Activated CD4-positive, alpha-beta T cell treated with anti-CD3 and anti-CD28 coated beads, Interleukin-2, amount 50 U/mL, for 24 hours (primary cell): ENCODE measurements at places on chromosomes 7 and 10.

DNA sequence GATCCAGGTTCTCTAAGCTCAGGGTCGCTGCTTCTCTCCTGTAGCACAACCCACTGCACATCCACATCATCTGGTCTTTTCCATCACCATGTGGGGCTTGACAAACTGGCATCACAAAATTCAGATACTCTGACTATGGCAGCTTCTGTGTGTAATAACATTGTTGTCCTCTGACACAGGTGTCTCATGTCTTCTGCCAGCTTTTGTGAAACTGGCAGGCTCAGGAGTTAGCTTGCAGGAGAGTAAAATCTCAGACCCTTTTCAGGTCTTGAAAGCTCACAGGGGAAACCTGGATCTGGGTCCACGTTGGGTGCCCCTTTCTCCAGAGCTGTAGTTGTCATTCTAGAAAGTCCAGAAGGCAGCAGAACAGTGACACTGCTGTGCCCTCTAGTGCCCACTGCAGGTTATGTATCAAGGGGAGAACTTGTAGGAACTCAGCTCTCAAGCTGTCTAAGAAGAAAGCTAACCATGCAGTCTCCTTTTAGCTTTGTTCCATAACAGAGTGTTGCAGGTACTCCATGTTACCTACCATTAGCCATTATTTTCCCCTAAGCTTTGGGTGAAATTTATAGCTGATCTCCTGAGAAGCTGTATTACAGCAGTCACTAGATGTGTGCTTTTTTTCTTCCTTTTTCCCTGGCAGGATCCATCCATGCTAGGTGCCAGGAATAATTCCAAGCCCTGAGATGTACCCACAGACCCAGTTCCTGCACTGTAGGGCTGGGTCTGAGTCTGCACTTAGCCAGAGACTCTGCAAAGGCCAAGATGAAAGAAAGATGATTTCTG, 102.7 kb downstream of the ZNF248 start:
- DNase-seq: no peak

GRCh38 chr7:83559887-83560286, 89.1 kb downstream of the SEMA3E start:
- no peak for DNase-seq

- DNase-seq: no peak
Observed at GRCh38 chr10:103668351-103669242, 175.1 kb downstream of the NEURL1 start.

DNA sequence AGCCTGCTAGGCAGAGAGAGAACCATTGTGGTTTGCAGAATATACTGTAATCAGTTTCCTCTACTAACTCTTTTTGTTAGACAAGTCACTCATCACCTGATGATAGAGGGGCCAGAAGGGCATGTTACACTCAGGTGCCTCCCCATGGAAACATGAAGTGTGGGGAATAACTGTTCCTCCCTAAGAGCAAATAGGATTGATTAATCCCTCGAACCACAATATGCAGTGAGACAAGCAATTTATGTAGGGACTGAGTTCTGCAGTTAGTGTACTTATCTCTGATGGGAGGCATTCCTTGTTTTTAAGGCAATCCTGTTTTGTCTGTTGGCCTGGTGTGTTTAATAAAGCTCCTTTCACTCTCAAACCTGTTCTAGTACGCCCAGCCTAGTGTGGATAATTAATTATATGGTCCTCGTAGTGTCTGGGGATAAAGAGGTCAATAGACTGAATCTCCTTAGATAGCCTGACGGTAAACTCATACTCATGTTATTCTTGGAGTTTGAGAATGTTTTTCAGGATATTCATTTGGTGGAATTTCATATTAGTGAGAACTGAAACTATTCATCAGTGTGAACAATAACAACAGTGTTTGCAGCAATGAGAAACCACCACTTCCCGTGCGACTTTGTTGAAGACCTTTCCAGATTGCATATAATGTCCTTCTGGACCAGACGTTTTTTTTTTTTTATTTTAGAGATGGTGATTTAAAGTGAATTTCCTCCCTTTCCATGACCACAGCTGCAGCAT, 344.8 kb upstream of the FZD8 start:
- no peak for DNase-seq

DNA sequence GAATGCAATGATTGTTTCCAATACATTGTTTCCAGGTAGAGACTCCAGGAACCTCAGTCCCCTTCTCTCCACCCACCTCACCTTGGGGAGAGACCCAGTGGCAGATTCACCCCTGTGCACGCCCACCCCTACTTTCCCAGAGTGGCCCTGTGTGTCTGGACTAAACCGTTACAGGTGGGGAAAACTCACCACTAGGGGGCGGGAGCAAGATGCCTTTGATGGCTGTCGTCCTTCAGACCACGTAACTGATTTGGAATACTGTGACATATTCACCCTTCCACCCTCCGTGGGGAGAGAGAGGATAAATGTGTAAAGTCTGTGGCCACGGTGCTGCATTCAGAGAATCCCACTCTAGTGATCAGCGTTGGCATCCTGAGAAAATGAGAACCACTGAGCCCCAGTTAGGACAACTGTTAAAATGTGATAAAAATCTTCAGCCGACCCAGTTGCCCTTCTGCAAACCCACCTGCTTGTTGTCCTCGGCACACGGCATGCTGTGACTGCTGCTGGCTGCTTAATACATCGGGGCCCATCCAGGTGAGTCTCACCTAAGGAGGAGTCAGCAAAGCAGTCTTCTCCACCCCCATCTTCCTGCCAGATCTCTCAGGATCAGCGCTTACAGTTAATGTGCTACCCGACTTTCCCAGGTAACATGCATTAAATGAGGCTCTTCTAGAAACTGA, 41.5 kb upstream of the NMT2 start:
- peak; percentile 50 for DNase-seq

GRCh38 chr7:107810626-107811025, 7.6 kb upstream of the SLC26A3 start:
- DNase-seq: no peak

DNA sequence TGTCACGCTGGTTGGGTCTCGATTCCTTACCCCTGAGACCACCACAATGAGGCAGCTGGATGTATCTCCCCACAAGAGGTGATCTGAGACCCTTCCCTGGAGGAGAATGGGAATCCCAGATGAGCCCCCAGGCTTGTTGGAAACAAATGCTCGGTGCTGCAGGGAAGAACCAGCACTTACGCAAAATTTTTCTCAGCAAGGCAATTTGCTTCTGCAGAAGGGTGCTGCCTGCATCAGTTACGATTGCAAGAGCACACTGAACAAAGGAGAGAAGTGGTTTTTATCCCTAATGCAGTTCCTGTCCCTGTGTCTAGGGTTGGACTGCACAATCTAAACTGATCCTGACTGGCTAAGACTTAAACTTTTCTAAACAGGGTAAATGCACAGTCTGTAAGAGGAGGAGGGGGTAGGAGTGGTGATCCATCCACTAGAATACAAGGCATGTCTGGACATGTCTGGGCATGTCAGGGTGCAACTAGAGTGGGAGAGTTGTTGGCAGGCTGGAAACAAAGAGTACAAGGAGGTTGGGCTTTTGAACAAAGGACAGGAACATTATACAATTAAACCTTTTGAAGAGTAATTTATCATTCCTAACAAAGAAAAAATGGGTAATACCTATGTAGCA, 114.9 kb upstream of the FAM3C start:
- DNase-seq: no peak

GRCh38 chr10:79146611-79147130, 77.9 kb downstream of the ZMIZ1 start:
- DNase-seq: no peak

DNA sequence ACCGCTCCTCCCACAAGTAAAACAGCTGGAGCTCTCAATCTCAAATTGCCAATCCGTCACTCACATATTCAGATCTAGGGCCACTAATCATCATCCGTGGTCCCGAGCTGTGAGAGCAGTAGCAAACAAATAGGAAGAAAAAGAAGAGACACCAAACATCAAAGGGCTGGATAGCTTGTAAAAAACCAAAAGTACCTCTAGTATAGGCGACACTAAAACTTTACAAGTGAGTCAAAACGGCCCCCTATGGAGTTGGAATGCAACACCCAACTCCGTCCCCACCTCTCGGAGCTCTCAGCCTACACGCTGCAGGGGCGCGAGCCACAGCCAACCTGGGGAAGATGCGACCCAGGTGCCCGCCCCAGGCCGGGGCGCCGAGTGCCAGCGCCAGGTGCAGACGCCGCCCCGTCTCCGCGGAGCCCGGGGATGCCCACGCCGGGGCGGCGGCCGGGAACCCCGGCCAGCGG, 581 bp downstream of the FAM3C start:
- DNase-seq: no peak

DNA sequence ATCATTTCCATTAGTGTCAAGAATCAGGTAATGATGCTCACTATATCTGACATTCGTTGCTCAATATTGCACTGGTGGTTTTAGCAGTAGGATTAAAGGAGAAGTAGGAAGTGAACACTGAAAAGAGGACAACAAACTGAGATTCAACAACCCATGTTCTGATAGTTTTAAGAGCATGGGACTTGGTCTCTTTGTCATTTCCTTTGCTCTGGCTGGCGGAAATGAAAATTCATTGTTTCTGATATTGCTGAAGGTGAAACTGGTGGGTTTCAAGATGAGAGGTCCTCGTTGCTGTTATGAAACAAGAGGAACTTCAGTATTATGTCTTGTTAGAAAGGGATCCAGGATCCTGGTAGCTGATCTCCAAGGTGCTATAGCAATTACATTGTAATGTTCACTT, 129.0 kb downstream of the DNAH11 start:
- no peak for DNase-seq

DNA sequence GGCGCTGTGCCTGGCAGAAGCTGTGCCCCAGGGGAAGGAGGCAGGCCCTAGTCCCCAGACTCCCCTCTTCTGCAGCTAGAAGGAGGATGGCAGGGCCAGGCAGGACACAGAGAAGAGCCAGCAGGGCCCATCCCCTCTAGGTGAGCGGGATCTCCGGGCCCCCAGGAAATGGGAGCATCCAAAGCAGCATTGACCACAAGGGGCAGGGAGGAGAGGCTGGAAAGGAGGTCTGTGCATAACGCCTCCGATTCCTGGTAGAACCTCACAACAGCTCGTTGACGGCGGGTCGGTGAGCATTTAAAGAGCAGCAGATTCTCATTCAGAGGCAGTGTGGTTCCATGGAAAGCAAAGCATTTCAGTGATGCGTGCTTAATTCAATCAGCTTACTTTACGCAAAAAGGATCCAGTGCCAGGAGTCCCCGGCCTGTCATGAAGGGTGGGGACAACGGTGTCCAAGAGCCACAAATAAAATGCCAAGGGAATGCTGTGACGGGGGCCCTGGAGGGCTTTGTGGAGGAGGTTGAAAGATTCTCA, 41.0 kb downstream of the CLRN3 start:
- DNase-seq: no peak

- no peak for DNase-seq
Observed at GRCh38 chr7:528451-528850, 8.8 kb upstream of the PDGFA start.

DNA sequence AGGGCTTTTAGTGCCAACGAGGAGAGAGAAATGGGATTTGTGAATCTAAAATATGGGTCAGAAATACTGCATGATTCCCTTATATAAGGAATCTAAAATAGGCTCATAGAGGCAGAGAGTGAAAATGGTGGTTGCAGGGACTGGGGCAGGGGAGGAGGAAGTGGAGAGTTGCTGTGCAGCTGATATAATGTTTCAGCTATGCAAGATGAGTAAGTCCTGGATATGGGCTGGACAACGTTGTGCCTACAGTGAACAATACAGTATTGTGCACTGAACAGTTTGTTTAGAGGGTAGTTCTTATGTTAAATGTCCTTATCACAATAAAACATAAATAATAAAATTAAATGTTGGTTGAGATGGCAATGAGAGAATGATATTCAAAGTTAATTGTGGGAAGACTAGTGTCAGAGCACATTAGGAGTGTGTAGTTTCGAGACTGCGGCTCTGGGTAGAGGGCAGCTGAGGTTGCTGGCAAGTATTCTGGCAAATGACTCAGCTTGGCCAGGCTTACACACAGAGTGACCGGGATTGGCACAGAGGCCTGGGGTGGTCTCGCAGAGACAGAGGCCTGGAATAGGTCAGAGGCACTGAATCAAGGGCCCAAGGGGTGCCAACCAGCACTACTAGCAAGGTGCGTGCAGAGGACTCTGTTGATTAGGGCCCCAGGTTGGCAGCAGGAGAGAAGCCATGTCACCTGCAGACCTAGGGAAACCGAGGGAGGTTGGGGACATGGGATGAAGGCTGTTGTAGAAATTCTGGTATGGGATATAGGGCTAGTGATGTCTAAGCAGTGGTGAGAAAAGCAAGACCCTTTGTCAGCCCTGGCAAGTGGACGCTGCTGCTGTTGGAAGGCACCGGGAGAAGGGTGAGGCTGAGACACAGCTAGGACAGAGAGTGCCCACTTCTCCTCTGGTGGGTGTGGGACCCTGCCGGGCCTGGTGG, 2.8 kb upstream of the DEPP1 start:
- no peak for DNase-seq

DNA sequence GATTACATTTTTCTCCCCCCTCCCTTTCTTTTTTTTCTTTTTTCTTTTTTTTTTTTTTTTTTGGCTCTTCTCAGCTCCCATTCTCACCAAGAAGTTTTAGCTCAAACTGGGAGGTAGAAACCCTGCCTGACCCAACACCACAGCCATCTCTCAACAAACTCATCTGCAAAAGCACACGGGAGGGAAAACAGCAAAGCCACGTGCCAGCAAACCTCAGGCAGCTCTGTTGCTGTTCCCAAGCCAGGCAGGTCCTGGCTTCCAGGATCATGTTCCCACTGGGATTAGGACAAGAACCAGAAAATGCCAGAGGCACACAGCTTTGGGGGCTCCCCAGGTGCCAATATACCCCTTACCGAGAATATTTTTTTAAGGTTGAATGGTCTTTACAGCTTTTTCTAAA, 56.7 kb downstream of the ITIH5 start:
- no peak for DNase-seq

- no peak for DNase-seq
Observed at GRCh38 chr7:112416127-112416526, 34.1 kb upstream of the IFRD1 start.

GRCh38 chr10:107813451-107814162, 649.1 kb upstream of the SORCS1 start:
- no peak for DNase-seq

DNA sequence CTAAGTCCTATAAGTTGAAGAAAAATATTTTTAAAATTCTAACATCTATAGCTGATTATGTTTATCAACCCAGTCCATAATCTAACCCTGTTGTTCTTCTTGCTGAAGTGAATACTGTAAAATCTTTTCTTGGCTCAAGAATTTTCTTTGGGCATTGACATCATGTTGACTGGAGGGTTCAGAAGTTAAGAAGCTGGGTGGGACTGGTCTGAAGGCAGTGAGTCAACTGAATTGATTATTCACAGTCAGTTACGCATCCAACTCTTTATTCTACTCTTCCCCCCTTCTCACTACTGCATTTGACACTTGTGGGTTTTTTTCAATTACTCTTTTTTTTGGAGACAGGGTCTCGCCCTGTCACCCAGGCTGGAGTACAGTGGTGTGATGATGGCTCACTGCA, 31.0 kb downstream of the DENND2A start:
- no peak for DNase-seq
